ENCODE measurements at places on chromosomes 5 and 9. TPM values are rescaled to one million over a fixed set of nuclear protein-coding genes. Genes with fewer than 3 reads are reported as not detected.

The NR5A1 gene
- total RNA-seq: not detected

The TMEM174 gene
- not detected for total RNA-seq

- H3K4me1 ChIP-seq: no peaks in the 10 kb centered on the region
- H3K27ac ChIP-seq: no peak overlapping the region
- H3K4me3 ChIP-seq: no peak overlapping the region
- no peak for DNase-seq
- H3K27me3 ChIP-seq: no peaks in the 10 kb centered on the region
Measured at GRCh38 chr5:54320256-54320655, 9.9 kb upstream of the ARL15 start.

The B4GALT7 gene
- 28.7 TPM for total RNA-seq

GRCh38 chr5:135136546-135136945 lies 102.5 kb upstream of the PITX1 start:
- peaks cover 8% of the 10 kb centered on the region for H3K4me1 ChIP-seq
- H3K4me3 ChIP-seq: no peak overlapping the region
- no peaks in the 10 kb centered on the region for H3K36me3 ChIP-seq
- no peak overlapping the region for H3K27ac ChIP-seq
- H3K27me3 ChIP-seq: no peaks in the 10 kb centered on the region

The SLC34A3 gene
- total RNA-seq: not detected

The CORO2A gene
- 2.3 TPM for total RNA-seq

The DND1 gene
- 0.90 TPM for total RNA-seq

DNA sequence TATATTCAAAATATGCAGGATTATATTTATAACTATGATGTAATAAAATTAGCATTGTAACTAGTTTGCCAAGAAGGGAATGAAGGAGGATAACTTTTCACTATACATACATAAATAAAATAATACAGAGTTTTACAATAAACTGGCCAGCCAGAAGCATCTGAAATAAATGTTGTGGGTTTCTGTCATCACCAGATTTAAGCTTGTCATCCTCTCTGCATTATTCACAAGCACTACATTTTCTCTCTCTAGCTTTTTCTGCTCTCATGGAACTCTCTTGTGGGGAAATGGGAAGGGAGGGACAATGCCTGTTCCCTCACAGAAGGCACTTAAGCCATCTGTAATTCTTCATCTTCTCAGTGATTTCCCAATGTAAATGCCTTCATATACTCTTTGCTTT lies 626.8 kb downstream of the SEMA5A start:
- H3K4me1 ChIP-seq: no peaks in the 10 kb centered on the region
- H3K27me3 ChIP-seq: no peaks in the 10 kb centered on the region
- no peak overlapping the region for H3K27ac ChIP-seq
- DNase-seq: no peak

- peaks cover 26% of the 10 kb centered on the region for H3K4me1 ChIP-seq
- DNase-seq: peak; percentile 22
- no peak overlapping the region for H3K4me3 ChIP-seq
- peaks cover 74% of the 10 kb centered on the region for H3K36me3 ChIP-seq
- H3K27me3 ChIP-seq: no peaks in the 10 kb centered on the region
Measured at GRCh38 chr9:33297432-33297831, 7.1 kb downstream of the NFX1 start.

- H3K27me3 ChIP-seq: no peaks in the 10 kb centered on the region
- no peak overlapping the region for H3K4me3 ChIP-seq
- DNase-seq: no peak
- H3K27ac ChIP-seq: no peak overlapping the region
Measured at GRCh38 chr5:107446972-107447371, 223.8 kb downstream of the EFNA5 start.

DNA sequence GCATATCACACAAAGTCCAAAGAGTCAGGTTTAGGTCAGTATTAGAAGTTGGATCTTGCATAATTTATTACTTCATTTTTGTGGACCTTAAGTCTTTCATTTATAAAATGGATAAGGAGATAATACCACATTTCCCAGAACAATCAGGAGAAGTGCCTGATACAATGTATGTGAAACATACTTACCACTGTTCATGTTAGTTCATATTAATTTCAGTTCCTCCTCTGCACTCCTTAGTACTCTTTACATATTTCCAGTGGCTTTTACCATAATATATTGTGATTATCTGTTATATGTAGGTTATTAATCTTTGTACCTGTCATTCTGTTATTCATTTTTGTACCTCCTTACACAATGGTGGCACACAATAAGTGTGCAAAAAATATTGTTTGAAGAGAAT lies 214.4 kb downstream of the ARL15 start:
- no peaks in the 10 kb centered on the region for H3K27me3 ChIP-seq
- no peaks in the 10 kb centered on the region for H3K36me3 ChIP-seq
- no peak overlapping the region for H3K27ac ChIP-seq
- no peak overlapping the region for H3K4me3 ChIP-seq
- no peak for DNase-seq

DNA sequence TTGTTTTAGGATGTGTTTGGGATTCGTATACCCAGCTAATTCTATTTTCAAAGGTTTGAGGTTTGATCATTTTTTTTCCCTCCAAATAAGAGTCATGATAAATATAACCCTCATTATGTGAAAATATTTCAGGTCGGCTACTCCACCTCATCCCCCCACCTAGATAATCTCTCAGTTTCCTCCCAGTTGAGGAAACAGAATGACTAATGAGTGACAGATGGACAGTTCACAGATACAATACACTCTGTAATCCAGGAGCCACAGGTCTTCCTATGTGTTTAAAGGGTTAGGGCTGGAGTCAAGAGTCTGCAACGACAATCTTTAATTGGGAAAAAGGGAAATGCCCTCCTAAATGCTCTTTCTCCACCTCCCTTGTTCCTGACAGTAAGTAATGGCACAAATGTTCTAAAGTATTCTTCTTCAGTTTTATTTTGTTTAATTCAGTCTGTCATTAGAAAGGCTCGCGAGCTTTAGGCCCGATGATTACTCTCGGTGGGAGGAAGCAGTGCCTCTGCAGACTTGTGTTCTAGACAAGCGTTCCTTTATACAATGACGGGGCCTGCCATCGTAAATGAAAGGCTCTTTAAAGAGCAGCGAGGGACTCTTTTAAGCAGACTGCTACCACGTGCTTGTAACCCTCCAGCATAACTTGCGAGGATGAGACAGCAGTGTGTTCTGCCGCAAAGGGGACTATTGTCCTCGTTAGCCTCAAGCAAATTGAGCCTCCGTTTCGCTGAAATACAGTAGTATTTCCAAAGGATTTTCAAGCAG lies 69.0 kb downstream of the MEF2C start:
- no peak overlapping the region for H3K27ac ChIP-seq
- H3K27me3 ChIP-seq: no peaks in the 10 kb centered on the region
- no peak overlapping the region for H3K4me3 ChIP-seq

The NUTM2G gene
- total RNA-seq: not detected

DNA sequence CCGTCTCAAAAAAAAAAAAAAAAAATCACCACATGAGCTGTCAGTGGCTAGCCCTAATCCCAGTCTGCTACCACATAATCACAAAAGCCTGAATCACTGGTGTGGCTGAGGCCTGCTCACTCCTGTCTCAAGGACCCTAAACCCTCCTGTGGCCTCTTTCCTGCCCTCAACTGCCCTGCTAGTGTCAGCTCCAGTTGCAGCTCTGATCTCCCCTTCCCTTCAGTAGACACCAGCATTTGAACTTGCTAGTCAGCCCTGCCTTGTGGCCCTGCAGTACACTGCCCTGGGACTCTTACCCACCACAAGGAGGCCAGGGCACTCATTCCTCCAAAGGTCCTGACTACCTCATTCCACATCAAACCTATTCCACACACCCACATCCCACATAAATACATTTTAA lies 9.5 kb upstream of the P4HA2 start:
- H3K27me3 ChIP-seq: no peaks in the 10 kb centered on the region
- no peak overlapping the region for H3K27ac ChIP-seq
- no peak overlapping the region for H3K4me3 ChIP-seq

The SPATA31C2 gene
- total RNA-seq: not detected

DNA sequence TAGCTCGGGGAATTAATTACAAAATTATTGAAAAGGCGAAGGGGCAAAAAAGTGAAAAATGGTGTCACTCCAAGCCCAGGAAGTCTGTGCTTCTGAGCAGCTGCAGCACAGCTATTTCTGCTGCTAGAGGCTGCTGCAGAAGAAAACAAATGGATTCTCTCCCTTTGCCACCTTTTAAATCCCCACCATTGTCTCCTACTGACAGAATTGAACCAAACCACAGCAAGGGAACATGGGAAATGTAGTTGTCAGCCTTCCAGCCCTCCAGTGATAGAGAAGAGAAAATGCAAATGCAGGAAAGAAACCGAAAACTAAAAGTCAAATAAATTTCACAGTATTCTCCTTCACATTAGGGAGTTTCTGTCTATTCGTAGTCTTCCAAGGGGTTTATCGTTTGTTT lies 33.4 kb upstream of the CDC42SE2 start:
- no peak for DNase-seq
- H3K4me1 ChIP-seq: peaks cover 2% of the 10 kb centered on the region
- H3K4me3 ChIP-seq: no peak overlapping the region
- H3K27ac ChIP-seq: no peak overlapping the region
- H3K27me3 ChIP-seq: no peaks in the 10 kb centered on the region

DNA sequence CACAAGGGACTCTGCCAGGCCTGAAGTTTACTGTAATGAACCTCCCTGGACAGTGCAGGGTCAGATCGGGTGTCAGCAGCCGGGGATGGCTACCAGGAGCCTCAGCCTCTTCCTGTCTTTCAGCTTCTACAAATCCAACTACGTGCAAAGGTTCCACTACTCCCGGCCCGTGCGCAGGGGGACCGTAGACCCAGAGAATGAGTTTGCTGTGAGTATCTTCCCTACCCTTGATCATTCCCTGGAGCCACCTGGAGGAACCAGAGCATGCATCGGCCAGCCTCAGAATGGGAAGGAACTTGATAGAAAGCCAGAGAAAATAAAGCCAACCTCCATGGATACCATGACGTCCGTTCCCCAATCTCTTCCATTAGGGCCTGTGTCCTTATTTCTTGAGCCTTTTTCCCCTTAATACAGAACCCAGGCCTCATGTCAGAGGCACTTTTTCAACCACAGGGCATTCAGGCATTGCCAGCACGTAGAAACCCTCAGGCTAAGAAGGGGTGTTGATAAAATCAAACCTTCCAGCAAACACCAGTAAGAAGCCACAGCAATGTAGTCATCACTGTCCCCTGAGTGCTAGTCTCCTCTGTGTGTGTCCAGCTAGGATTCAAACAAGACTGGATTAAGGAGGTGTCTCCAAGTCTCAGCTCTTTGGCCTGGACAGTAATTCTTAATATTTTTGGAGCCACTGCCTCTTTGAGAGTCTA lies 49.0 kb upstream of the FOXI1 start:
- H3K27ac ChIP-seq: no peak overlapping the region
- no peak overlapping the region for H3K4me3 ChIP-seq
- H3K36me3 ChIP-seq: peaks cover 85% of the 10 kb centered on the region
- no peaks in the 10 kb centered on the region for H3K4me1 ChIP-seq

The DNAH5 gene
- total RNA-seq: not detected

The HAVCR2 gene
- 92.2 TPM for total RNA-seq

DNA sequence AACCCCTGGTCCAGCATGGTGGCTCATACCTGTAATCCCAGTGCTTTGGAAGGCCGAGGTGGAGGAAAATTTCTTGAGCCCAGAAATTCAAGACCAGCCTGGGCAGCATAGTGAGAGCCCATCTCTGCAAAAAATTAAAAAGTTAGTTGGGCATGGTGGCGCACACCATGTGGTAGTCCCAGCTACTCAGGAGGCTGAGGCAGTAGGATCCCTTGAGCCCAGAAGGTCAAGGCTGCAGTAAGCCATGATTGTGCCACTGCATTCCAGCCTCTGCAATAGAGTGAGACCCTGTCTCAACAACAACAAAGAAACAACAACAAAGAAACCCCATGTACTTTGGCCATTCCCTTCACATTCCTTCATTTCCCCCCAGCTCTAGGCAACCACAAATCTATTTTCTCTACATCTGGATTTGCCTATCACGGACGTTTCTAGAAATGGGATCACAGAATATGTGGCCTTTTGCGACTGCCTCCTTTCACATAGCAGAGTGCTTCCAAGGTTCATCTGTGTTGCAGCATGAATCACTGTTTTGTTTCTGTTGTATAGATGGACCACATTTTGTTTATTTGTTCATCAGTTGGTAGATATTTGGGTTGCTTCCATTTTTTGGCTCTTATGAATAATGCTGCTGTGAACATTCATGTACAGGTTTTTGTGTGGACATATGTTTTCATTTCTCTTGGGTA lies 17.9 kb downstream of the MIGA2 start:
- peaks cover 11% of the 10 kb centered on the region for H3K4me1 ChIP-seq
- H3K27me3 ChIP-seq: no peaks in the 10 kb centered on the region
- H3K4me3 ChIP-seq: no peak overlapping the region
- DNase-seq: no peak
- peaks cover 31% of the 10 kb centered on the region for H3K36me3 ChIP-seq

The PDE6A gene
- not detected for total RNA-seq

DNA sequence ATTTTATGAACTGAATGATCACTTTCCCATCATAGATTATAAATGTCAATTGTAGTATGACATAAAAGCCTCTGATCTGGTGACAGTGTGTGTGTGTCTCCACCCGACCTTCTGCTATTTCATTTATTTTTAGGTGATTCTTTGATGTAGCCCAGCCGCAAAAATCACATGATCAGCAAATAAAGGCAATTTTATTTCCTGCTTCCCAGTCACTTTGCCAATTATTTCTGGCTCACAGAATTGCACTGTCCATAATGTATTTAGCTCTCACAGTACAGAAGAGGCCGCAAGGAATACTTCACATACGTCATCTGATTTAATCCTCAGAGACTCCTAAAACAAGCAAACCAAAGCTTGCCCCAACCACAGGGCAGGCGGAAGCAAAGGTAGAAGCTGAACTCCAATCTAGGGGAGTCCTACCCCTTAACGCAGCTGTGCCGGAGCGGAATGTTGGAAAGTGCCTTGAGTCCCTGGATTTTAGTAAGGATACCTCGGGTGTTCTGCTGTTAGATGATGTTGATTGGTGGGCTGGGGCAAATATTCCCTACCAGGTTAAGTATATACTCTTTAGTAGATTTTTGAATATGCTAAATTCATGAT lies 384.0 kb upstream of the IRX4 start:
- DNase-seq: no peak
- no peak overlapping the region for H3K4me3 ChIP-seq
- no peaks in the 10 kb centered on the region for H3K36me3 ChIP-seq
- H3K27me3 ChIP-seq: no peaks in the 10 kb centered on the region

The HEMGN gene
- total RNA-seq: 0.75 TPM

DNA sequence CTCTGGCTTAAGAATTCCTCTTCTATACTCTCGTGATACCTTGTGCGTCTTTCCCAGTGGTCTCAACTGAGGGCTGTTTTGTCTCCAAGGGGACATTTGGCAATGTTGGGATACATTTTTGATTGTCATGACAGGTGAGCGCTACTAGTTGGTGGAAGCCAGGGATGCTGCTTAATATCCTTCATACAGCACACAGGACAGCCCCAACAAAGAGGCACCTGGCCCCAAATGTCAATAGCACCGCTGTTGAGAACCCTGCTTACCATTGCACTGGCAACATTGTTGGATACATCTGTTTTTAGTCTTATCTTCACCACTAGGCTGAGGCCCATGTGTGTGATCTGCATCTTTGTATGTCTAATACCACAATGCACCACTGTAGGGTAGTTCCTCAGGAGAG lies 114.1 kb downstream of the C9orf152 start:
- no peaks in the 10 kb centered on the region for H3K27me3 ChIP-seq
- no peak overlapping the region for H3K4me3 ChIP-seq
- no peaks in the 10 kb centered on the region for H3K4me1 ChIP-seq
- H3K36me3 ChIP-seq: no peaks in the 10 kb centered on the region
- no peak for DNase-seq

GRCh38 chr5:141870228-141870627 lies 8.0 kb downstream of the PCDH1 start:
- no peaks in the 10 kb centered on the region for H3K36me3 ChIP-seq
- DNase-seq: no peak
- H3K4me1 ChIP-seq: no peaks in the 10 kb centered on the region
- H3K27me3 ChIP-seq: peaks cover 2% of the 10 kb centered on the region
- no peak overlapping the region for H3K4me3 ChIP-seq
